Activated CD8-positive, alpha-beta memory T cell treated with anti-CD3 and anti-CD28 coated beads for 1 hour (primary cell): ENCODE measurements at places on chromosomes 1 and 21.

DNA sequence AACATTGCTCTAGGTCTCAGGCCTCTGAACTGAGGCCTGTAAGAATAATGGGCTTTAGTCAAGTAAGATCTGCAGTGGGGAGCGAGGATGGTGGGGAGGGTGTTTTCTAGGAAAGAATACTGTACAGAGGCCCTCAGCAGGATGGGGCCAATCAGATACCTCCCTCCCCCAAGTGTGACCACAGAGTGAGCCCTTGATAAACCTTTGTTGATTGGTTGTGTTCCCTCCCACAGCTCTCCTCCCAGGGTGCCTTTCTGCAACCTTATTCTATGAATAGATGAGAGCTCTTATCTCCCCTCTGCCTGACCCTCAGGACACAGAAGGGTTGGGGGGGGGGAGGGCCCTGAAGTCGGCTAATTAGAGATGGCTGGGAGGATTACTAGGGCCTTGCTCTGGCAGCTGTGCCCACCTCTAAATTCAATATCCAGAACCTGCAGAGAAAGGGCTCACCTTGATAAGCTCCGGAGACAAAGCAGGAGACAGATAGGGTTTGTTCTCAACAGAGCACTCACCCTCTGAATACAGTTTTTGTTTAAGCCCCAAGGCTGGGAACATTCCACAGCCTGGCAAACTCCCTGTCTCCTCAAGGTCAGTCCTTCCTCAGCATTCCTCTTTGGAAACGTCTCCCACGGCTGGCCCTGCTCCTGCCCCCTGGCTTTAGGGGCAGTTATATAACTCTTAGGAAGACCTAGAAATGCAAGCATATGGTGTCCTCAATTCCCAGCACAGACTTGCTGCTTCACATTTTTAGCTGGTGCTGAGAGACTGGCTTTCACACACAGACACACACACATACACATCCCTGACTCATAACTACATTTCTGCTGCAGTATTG lies 42.9 kb downstream of the ATP1A1 start:
- no peak for DNase-seq

DNA sequence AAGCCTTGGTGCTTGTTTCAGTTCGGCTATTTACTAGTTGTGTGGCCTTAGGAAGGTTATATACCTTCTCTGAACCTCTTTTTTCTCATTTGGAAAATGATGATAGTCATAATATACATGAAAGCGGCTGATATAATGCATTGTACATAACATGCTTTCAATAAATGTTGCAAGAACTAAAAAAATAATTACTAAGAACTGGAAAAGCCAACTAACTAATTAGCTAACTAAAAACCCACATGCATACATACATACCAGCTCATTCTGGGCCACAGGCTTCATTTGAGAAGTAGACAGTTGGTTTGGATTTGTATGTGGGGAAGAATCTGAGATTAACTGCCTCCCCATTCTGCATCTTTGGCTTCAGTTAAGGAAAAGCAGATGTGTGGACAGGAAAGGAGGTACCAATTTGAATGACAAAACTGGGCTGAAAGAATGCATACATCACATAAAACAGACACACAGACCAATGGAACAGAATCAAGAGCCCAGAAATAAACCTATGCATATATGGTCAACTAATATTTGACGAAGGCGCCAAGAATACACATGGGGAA lies 217.9 kb downstream of the TM2D1 start:
- no peak for DNase-seq

DNA sequence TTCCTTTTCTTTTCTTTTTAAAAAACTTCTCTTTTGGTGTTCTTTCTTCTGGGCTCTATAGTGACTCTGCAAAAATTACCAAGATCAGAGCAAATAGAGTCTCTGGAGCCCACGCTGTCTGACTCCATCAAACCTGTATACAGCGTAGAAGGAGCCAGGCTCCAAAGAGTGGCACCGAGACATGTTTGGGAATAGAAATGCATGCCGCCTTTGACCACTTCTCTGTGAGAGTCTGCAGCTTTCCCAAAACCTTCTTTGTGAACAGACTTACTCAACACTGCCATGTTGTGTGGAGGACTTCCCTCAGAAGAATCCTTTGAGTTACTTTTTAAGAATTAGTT lies 55.3 kb downstream of the GORAB start:
- no peak for DNase-seq

- no peak for DNase-seq
Observed at GRCh38 chr1:104467590-104467989, 717.9 kb downstream of the AMY1C start.

DNA sequence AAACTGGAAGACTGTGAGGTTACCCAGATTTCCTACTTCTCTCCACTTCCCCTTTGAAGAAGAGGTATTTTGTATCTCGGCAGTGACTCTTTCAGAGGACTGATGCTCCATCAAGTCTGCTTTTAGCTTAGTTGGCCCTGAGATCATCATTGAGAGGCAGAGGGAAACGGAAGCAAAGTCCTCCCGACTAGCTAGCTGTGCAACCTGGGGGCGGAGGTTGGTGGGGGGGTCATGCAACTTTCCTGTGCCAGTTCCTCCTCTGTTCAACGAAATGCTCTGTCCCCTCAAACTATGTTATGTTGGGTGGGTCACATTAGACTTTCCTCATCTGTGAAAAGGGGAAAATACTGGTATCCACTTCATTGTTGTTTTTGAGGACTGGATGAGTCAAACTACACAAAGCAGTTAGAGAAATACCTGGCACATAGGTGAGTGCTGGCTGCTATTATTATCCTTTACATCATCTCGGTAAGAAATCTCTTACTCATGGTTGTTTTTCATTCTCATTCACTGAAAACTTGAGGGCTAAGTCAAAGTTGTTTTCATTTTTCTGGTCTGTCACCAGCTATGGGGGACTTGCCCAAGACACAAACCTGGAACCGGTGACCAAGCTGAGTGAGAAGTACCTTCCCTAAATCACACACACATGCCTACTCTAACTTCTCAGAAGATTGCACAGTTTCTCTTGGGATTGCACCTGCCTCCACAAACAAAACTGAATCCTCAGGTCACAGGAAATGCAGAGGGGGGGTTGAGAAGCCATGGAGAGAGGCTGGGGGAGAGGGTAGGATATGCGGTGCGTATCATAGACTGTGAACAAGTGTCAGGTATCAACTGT lies 83.3 kb downstream of the ABCA4 start:
- DNase-seq = no peak

DNA sequence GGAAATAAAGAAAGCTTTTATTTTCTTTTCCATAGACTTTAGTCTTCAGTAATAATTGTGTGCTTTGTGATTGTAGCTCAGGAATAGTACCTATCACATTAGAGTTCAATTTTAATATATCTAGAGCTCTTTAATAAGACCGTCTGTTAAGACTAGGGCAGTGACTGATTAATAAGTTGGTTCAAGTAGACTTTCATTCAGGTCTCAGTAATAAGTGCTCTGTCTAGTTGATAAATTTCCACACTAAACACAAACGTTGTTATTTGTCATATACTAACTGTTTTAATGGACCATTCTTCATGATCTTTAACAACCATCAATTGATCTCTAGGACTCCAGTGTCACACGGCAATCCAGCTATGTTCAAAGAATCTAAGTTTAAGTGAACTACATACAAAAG lies 474.5 kb upstream of the ADGRL2 start:
- no peak for DNase-seq

DNA sequence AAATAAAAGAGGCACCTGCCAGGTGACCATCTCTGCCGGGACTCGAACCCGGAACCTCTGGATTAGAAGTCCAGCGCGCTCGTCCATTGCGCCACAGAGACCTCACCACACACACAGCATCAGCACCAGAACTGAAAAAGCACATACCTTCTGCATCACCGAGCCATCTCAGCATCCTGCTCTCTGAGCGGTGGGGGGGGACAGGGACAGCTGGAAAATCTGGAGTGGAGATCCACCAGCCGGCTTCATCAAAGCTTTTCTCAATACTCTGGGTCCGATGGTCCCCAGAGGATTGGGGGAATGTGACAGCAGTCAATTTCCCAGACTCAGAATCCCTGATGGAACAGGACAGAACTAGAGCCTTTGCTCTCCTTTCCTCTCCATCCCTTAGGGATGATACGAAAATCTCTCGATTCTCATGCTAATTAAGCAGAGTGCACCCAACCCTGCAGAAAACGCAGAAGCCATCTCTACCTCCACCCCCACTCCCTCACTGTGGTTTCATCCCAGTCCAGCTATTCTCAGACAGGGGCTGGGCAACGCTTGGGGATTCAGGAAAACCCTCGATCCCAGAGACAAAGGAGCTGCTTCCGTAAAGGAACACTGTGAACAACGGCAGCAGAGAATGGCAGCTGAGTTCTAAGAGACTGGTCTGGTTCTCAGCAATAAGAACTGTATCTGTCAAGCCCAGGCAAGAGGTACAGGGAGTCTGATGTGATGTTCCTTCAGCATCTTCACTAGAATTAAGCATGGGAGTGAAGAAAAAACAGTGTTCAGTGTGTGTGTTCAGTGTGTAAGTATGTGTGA lies 29.6 kb upstream of the CADM3 start:
- no peak for DNase-seq

- DNase-seq = no peak
Observed at GRCh38 chr1:42963378-42964043, 4.8 kb upstream of the SLC2A1 start.

DNA sequence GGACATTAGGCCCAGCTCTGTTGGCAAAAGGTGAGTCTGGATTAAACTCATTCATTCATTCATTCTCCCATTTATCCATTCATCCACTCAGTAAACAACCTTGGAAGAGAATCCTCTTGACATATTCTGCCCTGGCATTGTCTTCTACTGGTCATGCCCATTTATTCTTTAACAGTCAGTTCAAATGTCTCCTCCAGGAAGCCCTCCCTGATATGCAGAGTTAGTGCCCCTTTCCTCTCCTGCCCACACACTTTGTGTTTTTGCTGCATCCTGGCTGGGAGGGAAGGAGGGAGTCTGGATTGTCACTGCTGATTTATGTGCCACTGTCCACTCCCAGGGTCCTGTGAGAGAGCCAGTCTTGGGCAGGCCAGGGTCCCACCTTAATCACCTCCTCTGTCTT lies 600.3 kb downstream of the MATN1 start:
- no peak for DNase-seq

DNA sequence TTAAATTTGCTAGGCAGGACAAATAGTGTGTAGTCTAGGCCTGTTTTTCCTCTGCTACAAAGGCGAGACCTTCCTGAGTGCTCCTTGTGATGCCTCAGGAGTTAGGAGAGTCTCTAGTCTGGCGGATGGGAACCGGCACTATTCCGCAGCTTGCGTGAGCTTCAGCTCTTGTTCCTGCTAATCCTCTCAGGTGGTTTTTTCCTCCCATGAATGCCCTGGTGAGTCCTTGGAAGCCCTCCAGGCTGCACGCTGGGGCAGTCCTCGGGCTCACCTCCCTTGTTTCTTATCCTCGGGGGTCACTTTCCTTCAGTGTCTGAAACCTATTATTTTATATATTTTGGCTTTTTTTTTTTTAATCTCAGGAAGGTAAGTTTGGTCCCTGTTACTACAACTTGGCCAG lies 28.2 kb downstream of the UTS2 start:
- no peak for DNase-seq

GRCh38 chr1:236085545-236086159 lies 20.8 kb upstream of the NID1 start:
- no peak for DNase-seq

DNA sequence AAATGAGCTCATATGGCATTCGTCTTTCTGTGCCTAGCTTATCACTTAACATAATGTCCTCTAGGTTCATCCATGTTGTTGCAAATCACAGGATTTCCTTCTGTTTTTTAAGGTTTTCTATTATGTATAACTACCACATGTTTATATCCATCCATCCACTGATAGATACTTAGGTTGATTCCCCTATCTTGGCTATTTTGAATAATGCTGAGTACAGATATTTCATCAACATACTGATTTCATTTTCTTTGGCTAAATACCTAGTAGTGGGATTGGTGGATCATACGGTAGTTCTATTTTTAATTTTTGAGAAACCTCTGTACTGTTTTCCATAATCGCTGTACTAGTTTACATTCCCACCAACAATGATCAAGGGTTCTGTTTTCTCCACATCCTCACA lies 45.0 kb downstream of the GORAB start:
- DNase-seq = no peak

DNA sequence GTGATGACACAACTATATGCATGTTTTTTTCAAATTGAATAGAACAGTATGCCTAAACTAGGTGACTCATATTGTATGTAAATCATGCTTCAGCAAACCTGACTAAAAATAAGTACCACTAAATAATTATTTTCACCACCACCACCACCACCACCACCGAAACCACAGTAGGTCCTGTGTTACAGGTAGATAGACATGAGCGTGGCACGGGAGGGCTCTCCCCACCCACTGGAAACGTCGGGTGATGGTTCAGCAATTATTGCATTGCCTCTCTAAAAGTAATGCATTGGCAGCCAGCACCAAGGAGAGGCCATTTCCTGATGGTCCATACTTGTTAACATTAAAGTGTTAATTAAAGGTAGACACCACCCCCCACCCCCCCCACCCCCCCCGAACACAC lies 297.0 kb upstream of the NCAM2 start:
- no peak for DNase-seq

DNA sequence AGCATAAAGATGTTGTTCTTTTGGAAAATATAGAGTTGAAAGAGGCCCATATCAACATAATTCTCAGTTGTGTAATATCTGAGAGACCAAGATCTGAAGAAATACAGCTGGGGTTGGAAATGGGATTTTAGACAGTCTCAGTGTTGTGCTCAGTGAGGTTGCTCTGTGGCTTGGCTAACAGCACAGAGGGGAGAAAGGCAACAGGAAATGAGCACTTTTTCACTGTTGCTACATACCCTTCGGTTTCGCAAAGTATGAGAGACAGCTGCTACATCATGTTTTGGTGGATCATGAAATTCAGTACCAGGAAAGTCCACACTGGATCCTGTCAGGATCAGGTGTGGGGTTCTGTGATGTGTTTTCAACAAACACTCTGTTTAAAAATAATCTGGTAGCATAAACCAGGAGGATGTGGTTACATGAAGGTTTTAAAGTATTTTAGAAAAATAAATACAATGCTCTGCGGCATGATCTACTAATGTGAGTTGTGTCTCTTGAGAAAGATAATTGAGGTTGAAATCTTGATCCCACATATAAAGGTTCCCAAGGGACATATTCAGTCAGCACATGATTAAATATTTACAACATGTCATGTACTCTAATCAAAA lies 7.0 kb upstream of the GPR88 start:
- DNase-seq = no peak

- no peak for DNase-seq
Observed at GRCh38 chr1:230125640-230126528, 58.8 kb downstream of the GALNT2 start.

GRCh38 chr1:47189844-47190508 lies at the start of gene PDZK1IP1:
TSS of gene PDZK1IP1 (minus strand) at chr1:47190036. CDS start at chr1:47189932, 104 bp downstream.
- DNase-seq = no peak

DNA sequence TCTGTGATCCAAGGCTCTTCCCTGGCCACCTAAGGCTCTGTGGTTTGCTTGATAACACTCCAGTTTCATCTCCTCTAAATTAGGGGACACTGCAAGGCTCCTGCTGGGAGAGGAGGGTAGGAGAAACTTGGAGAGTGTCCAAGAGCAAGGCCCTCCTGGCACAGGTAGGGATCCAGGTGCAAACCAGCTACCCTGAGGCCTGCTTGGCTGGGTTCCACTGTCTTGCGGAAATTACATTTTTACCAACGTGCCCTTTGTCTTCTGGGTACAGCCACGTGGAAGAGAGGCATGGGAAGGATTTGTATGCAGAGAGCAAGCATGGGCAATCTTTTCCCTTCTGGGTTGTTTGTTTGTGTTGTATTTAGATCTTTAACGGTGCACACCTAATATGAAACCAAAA lies 132.5 kb downstream of the PRDM2 start:
- DNase-seq = no peak
